Thymus (tissue), 14 donors: ENCODE measurements at places on chromosomes 7 and 10. TPM values are rescaled to one million over a fixed set of nuclear protein-coding genes. Genes with fewer than 3 reads are reported as not detected.

DNA sequence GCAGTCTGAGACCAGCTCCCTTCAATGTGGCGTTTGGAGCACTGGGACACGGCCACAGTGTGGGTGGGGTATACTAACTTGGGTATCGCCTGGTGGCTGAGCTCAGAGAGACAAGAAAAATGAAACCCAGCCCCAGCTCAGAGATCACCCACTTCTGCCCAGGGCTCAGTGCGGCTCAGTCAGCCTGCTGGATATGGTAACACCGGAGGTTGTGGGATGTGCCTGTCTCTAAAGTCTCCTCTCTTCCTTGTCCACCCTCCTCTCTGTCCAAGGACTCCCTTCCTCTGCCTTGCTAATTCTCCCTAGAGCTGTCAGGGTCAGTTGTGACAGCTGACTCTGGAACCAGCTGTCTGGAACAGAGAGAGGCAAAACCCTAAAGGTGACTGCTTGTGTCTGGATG lies 149.1 kb downstream of the PTPN20 start:
- H3K27me3 ChIP-seq = no peaks in the 10 kb centered on the region
- DNase-seq = no peak
- no peaks in the 10 kb centered on the region for H3K36me3 ChIP-seq
- no peak overlapping the region for H3K27ac ChIP-seq
- peaks cover 1% of the 10 kb centered on the region for H3K4me1 ChIP-seq

DNA sequence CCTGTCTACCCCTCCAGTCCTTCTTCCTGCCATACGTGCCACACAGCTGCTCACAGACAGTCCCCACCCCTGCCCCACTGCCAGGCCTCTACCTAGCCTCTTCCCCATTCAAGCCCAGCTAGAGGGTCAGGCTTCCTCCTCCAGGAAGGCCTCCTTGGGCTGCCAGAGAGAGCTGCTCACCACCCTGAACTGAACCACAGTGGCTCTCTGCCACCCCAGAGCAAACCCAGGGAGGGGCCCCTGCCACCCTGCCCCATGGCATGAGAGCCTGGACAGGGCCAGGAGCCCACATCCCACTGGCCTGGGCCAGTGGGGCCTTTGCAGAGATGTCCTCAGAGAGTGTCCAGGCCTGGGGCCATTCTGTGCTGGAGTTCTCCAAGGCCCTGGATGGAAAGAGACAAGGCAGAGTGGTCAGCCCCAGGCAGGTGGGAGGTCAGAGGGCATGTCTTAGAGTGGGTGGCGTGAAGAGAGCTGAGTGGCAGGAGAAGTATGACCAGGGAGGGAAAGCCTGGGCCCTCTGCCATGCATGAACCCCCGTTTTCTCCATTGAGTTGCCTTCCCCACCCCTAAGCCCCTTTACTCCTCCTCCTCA lies 40.4 kb downstream of the TMEM270 start:
- no peak for DNase-seq
- no peaks in the 10 kb centered on the region for H3K36me3 ChIP-seq
- H3K4me3 ChIP-seq = no peak overlapping the region
- H3K4me1 ChIP-seq = no peaks in the 10 kb centered on the region

DNA sequence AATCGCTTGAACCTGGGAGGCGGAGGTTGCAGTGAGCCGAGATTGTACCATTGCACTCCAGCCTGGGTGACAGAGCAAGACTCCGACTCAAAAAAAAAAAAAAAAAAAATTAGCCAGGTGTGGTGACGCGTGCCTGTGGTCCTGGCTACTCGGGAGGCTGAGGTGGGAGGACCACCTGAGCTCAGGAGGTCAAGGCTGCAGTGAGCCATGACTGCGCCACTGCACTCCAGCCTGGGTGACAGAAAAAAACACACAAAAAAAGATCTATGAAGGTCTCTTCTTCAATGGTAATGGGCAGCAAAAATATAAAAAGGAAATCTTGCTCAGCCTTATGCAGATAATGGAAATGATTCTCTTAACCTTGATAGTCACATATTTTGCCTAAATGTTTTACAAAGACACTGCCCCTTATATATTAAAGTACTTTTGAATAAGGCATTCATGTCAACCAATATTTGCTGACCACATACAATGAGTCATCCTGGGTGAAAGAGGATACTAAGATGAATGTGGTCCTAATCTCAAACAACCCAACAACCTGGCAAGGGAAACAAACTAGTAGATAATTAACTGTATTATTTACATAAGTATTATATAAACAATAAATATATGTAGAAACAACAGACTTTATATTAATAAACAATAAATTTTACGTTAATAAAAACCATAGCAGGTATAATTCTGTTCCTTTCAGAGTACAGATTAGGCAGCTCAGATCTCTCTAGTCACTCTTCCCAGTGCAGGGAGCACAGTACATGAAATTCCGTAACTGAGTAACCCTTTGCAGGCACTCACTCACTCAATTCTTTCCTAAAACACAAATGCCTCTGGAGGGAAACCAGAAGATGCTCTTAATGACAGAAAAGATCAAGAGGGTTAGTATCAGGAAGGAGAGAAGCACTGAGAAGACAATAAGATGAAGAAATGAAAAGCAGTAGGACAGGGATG lies 8.1 kb downstream of the TOMM7 start:
- H3K27me3 ChIP-seq = no peaks in the 10 kb centered on the region
- no peak for DNase-seq
- H3K27ac ChIP-seq = no peak overlapping the region
- no peaks in the 10 kb centered on the region for H3K4me1 ChIP-seq
- H3K36me3 ChIP-seq = peaks cover 9% of the 10 kb centered on the region
- H3K4me3 ChIP-seq = no peak overlapping the region

DNA sequence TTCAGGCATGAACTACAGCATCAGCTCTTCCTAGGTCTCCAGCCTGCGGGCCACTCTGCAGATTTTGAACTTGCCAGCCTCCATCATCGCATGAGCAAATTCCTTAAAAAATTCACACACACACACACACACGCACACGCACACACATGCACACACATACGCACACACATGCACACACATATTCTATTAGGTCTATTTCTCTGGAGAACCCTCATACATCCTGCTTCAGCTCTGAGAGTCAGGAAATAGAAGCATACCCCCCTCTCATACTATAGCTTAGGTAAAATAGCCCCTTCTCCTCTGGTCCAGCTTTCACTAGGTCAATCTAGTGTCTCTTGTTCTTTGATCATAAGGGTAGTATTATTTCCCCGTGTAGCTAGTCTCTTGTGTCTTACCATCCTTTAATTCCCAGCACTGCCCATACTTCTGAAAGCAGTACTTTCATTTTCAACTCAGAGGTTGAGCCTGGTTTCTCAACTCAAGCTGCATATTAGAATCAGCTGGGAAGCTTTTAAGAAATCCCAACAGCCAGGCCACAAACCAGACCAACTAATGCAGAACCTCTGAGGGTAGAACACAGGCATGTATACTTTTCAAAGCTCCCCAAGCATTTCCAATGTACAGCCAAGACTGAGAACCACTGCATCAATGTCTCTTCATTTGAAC lies 30.9 kb upstream of the ITGB8 start:
- no peak for DNase-seq
- no peaks in the 10 kb centered on the region for H3K36me3 ChIP-seq
- no peak overlapping the region for H3K27ac ChIP-seq

- H3K4me1 ChIP-seq = no peaks in the 10 kb centered on the region
- DNase-seq = no peak
- no peak overlapping the region for H3K27ac ChIP-seq
- H3K27me3 ChIP-seq = no peaks in the 10 kb centered on the region
- H3K36me3 ChIP-seq = no peaks in the 10 kb centered on the region
These were observed 65.1 kb upstream of the EBF3 start for GRCh38 chr10:130029209-130029608.

- no peaks in the 10 kb centered on the region for H3K4me1 ChIP-seq
- no peak for DNase-seq
- H3K27me3 ChIP-seq = no peaks in the 10 kb centered on the region
- no peak overlapping the region for H3K4me3 ChIP-seq
These were observed 471.9 kb upstream of the PODXL start for GRCh38 chr7:132028144-132028920.

DNA sequence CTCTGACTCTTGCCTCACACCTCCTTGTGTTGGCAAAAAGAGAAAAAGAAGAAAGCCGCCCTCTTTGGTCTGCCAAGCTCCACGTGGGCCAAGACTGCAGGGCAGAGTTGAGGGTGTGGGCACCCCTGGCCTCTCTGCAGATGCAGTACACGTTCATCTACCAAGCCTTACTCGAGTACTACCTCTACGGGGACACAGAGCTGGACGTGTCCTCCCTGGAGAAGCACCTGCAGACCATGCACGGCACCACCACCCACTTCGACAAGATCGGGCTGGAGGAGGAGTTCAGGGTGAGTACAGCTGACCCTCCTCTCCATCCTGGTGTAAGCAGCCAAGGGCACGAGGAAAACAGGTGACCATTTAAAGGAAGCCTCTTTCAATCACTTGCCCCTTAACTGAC lies 56.1 kb downstream of the MKI67 start:
- peaks cover 51% of the 10 kb centered on the region for H3K36me3 ChIP-seq
- peaks cover 8% of the 10 kb centered on the region for H3K4me1 ChIP-seq
- no peak overlapping the region for H3K27ac ChIP-seq

- no peaks in the 10 kb centered on the region for H3K4me1 ChIP-seq
- H3K27ac ChIP-seq = no peak overlapping the region
- peaks cover 3% of the 10 kb centered on the region for H3K36me3 ChIP-seq
- no peak for DNase-seq
- H3K4me3 ChIP-seq = no peak overlapping the region
- no peaks in the 10 kb centered on the region for H3K27me3 ChIP-seq
These were observed 82.5 kb upstream of the GATA3 start for GRCh38 chr10:7971949-7972348.

DNA sequence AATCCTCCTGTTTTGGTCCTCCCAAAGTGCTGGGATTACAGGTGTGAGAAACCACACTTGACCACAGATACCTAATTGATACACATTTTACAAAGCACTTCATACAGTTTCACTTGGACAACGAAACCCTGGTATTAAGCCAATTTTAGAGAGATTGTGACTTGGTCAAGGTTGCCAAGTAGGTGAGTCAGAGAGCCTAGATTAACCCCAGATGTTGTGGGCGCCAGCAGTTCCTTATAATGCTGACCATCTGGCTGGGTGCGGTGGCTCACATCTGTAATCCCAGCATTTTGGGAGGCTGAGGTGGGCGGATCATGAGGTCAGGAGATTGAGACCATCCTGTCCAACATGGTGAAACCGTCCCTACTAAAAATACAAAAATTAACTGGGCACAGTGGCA lies 4.9 kb upstream of the PHKG1 start:
- H3K27ac ChIP-seq = no peak overlapping the region
- no peaks in the 10 kb centered on the region for H3K27me3 ChIP-seq
- no peak for DNase-seq
- peaks cover 19% of the 10 kb centered on the region for H3K36me3 ChIP-seq

GRCh38 chr7:6106140-6106904 lies 75.1 kb downstream of the ANKRD61 start:
- no peaks in the 10 kb centered on the region for H3K36me3 ChIP-seq
- DNase-seq = peak; percentile 18
- H3K27ac ChIP-seq = peak overlapping the region; percentile 74
- H3K4me3 ChIP-seq = peak overlapping the region; percentile 58
- H3K27me3 ChIP-seq = no peaks in the 10 kb centered on the region
- peaks cover 13% of the 10 kb centered on the region for H3K4me1 ChIP-seq

DNA sequence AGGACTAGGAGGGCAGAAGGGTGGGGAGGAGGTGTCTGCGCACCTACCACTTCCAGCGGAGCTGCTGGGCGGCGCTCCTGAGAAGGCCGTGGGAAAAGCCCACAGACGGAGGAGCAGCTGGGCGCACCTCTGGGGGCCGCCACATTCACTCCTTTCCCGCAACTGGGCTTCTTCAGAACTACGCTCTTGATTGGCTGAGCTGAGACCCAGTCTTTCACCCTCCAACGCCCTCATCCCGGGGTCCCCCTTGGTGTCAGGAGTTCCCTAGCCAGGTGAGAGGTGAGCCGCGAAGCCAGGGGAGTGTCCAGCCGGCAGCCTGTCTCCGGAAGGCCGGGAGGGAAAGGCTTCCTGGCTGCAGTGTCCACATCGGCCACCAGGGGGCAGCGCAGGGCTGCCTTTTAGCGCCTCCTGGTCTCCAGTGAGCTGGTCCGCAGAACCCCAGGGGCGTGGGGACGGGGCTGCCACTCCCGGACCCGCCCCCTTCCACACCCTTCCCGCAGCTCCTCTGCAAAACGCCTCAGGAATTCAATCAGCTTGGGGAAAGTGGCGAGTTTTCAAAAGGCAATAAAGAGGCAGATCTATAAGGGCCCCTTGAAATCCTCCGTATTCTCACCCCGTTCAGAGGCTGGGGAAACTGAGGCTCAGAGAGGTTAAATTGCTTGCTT lies 98.8 kb downstream of the CHST15 start:
- peaks cover 18% of the 10 kb centered on the region for H3K4me1 ChIP-seq
- H3K27ac ChIP-seq = no peak overlapping the region
- peak overlapping the region; percentile 23 for H3K4me3 ChIP-seq
- peaks cover 83% of the 10 kb centered on the region for H3K27me3 ChIP-seq
- H3K36me3 ChIP-seq = no peaks in the 10 kb centered on the region

- no peak overlapping the region for H3K4me3 ChIP-seq
- H3K4me1 ChIP-seq = no peaks in the 10 kb centered on the region
- H3K27me3 ChIP-seq = no peaks in the 10 kb centered on the region
- no peaks in the 10 kb centered on the region for H3K36me3 ChIP-seq
- H3K27ac ChIP-seq = no peak overlapping the region
These were observed 122.3 kb downstream of the SH3PXD2A start for GRCh38 chr10:103733045-103733419.

The AGR3 gene
- 1.3 TPM for polyA plus RNA-seq

The OR2A42 gene
- 0.02 TPM for polyA plus RNA-seq

The FKBP6 gene
- 0.50 TPM for polyA plus RNA-seq

The NODAL gene
- polyA plus RNA-seq = 0.21 TPM

The HKDC1 gene
- polyA plus RNA-seq = 10.9 TPM

The BRI3 gene
- polyA plus RNA-seq = 222 TPM

The HECTD2 gene
- 8.1 TPM for polyA plus RNA-seq
